ENCODE measurements at places on chromosomes 12 and 14.

DNA sequence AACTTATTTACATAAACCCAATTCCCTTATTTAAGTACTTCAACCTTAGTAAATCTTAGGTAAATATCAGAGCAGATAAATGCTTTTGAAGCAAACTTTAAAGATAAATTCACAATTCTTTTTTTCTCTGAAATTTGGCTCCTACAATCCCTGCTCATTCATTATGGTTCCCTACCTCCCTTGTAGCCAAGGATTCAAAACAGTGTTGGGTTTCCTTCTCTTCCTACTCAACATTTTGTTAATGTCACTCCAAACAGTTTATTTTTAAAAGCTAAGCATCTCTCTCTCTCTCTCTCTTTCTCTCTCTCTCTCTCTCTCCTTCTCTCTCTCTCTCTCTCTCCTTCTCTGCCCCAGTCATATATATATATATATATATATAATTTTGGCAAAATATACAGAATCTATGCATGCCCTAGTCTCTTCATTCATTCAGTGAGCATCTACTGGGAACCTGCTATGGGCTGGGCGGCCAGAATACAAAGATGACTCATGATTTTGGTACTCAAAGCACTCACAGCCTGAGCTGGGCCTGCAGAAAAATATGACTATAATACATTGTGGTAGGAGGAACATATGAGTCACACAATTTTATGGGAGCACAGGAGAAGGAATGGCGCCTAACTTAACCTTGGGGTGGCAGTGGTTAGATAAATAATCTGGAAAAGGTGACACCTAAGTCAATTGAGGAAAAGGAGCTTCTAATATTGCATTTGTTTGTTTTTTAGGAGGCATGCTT is 123.7 kb upstream of the DHRS4 start:
- no peak for DNase-seq

GRCh38 chr14:96189281-96189711 is 15.3 kb upstream of the BDKRB2 start:
- no peak for DNase-seq

DNA sequence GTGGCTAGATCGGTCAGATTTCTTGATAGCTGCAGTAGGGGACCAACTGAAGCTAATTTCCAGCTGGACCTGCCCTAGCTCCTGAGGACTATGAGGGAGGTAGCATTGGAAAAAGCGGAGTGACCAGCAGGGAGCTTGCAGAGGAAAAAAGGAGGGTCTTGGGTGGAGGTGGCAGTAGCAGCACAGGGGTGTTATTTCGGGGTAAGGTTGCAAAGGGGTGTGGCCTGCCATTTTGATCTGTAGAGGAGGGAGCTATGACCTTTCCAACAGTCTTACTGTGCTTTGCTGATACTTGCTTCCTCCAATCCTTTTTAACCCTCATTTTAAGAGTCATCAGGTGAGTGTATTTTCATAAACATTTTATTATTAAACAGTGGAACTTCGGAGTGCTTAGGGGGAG is 83.8 kb upstream of the NRXN3 start:
- DNase-seq: no peak

DNA sequence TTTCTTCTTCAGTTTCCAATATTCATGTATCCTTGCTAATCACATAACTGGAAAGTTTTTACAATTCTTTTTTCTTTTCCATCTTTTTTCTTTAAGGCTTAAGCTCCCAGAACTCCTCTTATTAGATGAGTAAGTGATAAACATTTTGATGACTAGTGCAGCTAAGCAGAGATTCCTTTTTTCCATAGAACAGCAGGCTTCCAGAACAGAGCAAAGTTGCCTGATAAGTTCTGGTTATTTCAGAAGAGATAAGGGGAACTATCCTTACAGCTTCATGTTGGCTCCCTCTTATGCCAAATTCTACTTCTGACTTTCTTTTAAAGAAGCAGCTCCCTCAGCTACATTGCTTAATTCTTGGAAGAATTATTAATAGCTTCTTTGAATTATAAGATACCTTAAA is 194.7 kb upstream of the FAR2 start:
- no peak for DNase-seq

DNA sequence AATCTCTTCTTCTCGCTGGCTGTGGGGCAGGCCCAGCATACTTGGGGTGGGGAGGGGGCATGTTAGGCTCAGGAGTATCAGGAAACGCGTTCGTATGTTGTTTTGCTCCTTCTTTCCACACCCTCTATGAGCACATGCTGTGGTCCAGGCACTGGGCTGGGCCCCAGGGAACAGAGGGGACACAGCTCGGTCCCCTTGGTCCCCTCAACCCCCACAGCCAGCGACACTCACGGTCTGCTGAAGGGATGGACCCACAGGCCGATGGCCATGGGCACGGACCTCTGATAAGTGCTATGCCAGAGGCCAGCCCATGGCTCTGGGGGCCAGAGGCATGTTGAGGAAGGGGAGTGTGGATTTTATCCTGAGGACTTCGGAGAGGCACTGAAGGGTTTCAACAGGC is 6.2 kb downstream of the IFI27 start:
- no peak for DNase-seq

DNA sequence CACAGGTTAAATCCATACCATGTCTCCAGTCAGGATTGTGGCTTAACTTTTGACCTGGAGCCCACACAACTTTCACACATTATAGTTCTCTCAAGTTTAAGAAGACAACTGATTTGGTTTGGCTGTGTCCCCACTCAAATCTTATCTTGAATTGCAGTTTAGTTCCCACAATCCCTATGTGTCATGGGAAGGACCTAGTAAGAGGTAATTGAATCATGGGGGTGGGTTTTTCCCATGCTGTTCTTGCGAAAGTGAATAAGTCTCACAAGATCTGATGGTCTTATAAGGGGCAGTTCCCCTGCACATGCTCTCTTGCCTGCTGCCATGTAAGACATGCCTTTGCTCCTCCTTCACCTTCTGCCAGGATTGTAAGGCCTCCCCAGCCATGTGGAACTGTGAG is 38.2 kb upstream of the PARP11 start:
- DNase-seq: no peak

DNA sequence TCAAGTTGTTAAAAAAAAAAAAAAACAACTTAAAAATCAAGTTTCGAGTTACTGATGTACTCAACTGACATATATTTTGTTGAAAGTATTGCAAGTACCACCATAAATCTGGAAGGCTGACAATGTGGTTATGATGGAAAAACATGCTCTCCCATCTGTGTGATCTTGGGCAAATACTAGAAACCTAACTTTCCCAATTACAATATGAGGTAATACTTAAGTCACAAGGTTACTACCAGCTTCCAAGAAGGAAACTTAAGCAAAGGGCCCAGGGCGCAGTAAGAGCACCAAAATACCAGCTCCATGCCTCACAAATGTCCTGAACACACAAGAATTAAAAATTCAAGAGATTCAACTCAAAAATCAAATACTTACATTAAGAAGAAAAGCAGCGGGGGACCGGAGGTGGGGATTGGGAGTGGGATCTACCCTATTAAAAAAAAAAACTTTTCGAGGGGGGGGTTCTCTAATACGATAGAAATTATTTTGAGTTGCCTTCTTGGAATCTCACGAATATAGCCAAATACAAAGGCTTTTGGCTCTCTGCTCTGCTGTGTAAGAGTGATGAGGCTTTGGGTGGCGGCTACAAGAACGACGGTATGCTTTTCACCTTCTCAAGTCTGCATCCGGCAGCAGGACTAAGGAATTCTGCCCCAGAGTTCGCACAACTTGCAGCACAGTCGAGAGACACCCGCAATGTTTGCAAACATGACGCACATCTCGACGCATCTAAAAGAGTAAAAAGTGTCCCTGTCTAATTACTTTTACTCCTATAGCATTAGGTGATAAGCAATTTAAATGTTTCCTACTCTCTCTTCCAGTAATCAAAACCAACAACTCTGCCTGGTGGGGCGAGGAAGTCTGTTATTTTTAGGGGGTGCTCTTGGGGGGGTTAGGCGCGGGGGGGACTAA is 1.1 kb downstream of the SAV1 start:
- DNase-seq: peak; percentile 4

GRCh38 chr14:57937676-57938075 is 71.8 kb upstream of the SLC35F4 start:
- no peak for DNase-seq

DNA sequence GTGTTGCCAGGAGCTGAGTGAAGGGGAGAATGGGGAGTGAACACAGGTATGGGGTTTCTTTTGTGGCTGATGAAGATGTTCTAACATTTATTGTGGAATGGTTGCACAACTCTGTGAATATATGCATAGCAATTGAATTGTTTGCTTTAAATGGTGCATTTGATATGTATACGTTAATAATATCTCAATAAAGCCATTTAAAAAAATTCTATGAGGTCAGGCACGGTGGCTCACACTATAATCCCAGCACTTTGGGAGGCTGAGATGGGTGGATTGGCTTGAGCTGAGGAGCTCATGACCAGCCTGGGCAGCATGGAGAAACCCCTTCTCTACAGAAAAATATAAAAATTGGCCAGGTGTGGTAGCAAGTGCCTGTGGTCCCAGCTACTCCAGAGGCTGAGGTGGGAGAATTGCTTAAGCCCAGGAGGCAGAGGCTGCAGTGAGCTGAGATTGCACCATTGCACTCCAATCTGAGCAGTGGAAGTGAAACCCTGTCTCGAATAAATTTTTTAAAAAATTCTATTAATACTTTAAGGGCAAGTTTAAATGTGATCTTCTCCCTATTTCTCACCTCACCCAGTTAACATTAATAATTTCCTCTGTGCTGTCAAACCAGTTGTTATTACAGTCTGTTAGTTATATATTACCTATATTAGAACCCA is 65.3 kb downstream of the DENND5B start:
- no peak for DNase-seq

DNA sequence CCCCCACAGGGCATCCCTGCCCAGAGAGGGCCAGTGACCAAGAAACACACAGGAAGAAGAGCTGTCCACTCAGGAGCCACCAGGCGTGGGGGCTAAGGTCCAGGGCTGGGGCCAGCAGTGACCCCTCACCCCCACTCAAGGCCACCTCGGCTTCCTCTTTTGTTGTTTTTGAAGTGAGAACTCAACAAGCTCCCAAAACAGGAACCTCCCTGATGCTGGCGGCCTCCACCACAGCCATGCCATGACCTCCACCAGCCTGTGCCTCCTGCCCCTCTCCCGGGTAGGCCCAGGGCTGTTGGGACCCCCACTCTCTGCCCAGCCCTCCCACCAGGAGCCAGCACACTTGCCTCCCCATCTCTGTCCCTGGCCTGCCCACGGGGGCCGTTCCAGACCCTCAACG is 7.8 kb downstream of the AKT1 start:
- DNase-seq: no peak

DNA sequence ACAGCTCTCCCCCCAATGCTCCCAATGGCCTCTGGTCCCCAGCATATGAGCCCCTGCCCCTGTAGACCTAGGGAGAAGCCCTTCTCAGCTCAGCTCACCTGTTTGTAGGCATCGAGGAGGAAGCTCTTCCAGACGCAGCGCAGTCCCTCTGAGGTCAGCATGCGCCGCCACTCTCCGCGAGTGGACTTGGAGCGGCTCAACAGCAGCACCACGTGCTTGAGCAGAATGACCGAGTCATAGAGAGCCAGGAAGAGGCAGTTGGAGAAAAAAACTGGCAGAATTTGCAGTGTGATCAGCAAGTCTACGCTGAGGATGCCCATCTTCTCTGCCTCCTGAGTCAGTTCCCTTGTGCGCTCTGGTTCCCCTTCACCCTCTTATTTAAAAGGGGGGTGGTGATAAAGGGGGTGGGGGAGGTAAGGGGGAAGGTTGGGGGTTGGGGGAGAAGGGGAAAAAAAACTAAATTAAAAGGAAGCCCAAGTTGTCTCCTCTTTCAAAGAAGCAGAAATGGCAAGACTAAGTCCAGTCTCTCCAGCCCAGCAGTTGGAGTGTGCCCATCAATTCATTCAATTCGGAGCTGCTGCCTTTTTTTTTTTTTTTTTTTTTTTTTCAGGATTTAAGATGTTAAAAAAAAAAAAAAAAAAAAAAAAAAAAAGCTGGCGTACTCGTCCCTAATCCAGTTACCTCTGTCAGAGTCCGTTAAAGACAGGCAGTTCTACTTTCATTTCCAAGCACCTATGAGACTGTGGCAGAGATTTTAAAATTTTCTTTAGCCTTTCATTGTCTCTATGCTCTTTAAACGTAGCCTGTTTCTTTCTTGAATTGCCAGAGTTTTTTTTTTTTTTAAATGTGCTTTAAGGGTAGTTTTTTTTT is at the start of gene DIO2:
DIO2 (minus strand) TSS at position 352 of the 870 bp plus-strand sequence; CDS start at position 320, 32 bp downstream.
- no peak for DNase-seq

DNA sequence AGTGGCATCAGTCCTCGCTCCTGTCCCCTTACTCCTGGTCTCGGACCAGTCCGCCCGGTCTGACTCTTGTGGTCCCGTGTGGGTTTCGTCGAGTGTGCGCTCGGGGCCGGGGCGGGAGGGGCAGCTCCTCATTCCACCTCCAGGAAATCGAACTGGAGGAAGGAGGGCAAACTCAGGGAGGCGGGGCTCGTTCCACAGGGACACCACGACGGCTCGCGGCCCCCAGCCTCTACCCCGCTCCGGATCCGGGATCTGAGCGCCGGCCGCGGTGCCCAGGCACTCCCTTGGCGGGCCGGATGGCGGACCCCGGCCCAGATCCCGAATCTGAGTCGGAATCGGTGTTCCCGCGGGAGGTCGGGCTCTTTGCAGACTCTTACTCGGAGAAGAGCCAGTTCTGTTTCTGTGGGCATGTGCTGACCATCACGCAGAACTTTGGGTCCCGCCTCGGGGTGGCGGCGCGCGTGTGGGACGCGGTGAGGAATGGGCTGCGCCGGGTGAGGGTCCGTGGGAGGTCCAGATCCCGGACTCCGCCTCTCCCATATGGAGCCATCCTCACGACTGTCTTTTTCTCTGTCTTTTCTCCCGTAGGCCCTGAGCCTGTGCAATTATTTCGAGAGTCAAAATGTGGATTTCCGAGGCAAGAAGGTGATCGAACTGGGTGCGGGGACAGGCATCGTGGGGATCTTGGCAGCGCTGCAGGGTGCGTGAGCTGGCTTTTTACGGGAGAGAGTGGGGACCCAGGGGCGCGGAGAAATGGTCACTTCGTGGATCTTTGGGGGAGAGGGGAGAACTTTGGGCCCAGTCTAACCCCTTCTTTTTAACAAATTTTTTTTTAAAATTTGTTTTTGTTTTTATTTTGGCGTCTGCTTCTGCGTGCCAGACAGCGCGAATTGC is at the start of gene EEF1AKMT3:
EEF1AKMT3 (plus strand) TSS at position 186 of the 894 bp plus-strand sequence; CDS start at position 297, 111 bp downstream.
- peak; percentile 19 for DNase-seq

DNA sequence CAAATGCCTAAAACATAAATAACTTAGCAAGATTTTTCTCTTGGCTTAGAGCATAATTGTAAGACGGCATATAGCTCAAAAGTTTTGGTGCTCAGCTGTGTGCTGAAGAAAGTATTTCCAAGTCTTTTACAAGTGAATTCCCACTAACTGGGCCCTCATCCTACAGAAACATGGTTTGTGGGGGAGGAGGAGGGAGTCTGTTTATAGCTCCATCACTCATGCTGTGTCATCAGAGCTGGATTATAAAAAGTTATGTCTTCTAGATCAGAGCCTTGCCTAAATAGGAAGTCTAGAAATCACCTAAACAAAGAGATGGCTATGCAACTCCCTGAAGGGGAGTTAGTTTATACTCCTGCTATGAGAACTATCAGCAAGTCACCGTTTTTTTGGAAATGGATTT is 65.9 kb upstream of the OTOGL start:
- no peak for DNase-seq

- DNase-seq: no peak
Observed at GRCh38 chr12:117641885-117642284, 280.5 kb upstream of the NOS1 start.

Measured in stimulated activated CD4-positive, alpha-beta T cell treated with anti-CD3 and anti-CD28 coated beads, Interleukin-1b, Interleukin-23, amount 100 ng/mL, for 48 hours (primary cell).